ENCODE measurements at places on chromosomes 7 and 10. TPM values are rescaled to one million over a fixed set of nuclear protein-coding genes. Genes with fewer than 3 reads are reported as not detected.

GRCh38 chr10:102643336-102644065 is 778 bp upstream of the TRIM8 start:
- peak; percentile 90 for DNase-seq

The ATAD1 gene
- total RNA-seq: 21.6 TPM

DNA sequence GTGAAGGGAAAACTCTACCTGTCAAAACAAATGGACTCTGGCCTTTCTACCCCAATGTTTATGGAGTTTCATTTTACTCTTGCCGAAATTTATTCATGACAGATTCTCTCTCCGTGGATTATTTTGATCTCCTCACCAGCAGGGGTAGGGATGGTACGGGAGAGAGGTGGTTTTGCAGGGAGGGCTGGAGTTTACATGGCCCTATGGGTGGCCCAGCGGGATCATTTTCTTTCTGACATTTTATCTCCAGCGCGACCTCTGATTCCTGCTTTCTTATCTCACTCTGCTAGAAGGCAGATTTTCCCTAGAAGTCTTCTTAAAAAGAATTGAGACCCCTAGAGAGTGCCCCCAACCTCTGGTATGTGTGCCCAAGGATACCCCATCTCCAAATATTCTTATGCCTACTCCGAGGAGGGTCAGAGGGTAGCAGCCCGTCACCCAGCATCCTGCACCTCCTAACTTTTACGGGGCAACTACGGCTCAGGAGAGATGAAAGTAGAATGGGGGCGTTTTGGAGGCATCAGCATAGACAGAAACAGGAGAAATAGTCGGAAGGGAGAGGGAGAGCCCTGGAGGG is 10.1 kb upstream of the GATA3 start:
- no peak for DNase-seq

DNA sequence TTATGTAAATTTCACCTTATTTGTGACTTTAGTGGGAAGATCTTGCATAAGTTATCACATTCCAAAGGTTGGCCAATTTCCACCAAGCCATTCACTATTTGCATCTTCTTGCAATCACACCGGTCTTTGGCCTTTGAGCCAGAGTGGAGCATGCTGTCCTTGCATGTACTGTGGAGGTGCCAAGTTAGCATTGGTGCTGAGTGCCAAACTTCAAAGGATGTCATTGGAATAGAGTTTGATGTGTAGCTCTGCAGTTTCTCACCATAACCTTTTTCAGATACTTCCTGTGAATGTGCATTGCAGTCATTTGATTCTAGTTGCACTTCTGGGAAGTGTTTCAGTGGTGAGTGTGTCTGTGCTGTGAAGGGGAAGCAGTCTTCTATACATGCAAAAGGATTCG is 620.6 kb downstream of the SUGCT start:
- DNase-seq: no peak

- DNase-seq: no peak
Observed at GRCh38 chr10:32065856-32066255, 9.6 kb upstream of the KIF5B start.

GRCh38 chr7:63899691-63900393 is 98.8 kb upstream of the ZNF722 start:
- DNase-seq: peak; percentile 33

GRCh38 chr7:116446212-116446855 is 53.2 kb upstream of the CAV2 start:
- DNase-seq: peak; percentile 57

The MAGI2 gene
- total RNA-seq: 7.1 TPM

DNA sequence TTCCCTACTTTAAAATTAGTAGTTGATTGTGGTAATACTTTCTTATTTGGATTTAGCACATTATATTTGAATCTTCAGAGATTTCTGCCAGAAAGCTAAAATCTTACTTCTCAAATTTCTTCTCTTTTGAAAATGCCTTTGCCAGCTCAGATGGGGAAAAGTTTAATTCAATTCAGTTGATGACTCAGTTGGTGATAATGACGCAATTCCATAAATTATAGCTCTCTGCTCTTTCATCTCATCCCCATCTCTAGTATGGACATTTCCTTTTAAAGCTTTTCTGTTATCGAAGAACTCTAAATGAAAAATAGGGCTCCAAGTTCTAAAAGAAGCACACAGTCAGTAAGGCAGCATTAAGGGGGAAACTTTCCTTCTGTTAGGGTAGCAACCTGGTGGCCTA is 25.5 kb downstream of the RNLS start:
- DNase-seq: no peak
